ENCODE measurements at places on chromosomes 6 and 20. TPM values are rescaled to one million over a fixed set of nuclear protein-coding genes. Genes with fewer than 3 reads are reported as not detected.

YTHDF1 gene
- total RNA-seq, result 56.9 TPM

FNDC11 gene
- 85.4 TPM for total RNA-seq

SLC22A7 gene
- not detected for total RNA-seq

LIN28B gene
- total RNA-seq, result 7.3 TPM

CRISP2 gene
- 197 TPM for total RNA-seq

PGC gene
- total RNA-seq, result not detected

C6orf52 gene
- 14.3 TPM for total RNA-seq

ZBTB12 gene
- 5.3 TPM for total RNA-seq

PTGIS gene
- total RNA-seq, result 12.2 TPM

SAMD10 gene
- total RNA-seq, result 6.2 TPM

CSNK2B gene
- 397 TPM for total RNA-seq

SDCBP2 gene
- 5.5 TPM for total RNA-seq

PTK6 gene
- not detected for total RNA-seq

LZTS3 gene
- total RNA-seq, result 13.9 TPM

FGD2 gene
- total RNA-seq, result 16.0 TPM

HS3ST5 gene
- total RNA-seq, result 0.12 TPM

GABBR1 gene
- 29.9 TPM for total RNA-seq

CRIP3 gene
- 13.4 TPM for total RNA-seq

NDUFAF5 gene
- 36.4 TPM for total RNA-seq

SNAP91 gene
- total RNA-seq, result 32.9 TPM

PPIL6 gene
- 26.7 TPM for total RNA-seq
